ENCODE measurements at places on chromosomes 1 and 21.

- no peak for DNase-seq
These were observed 189.7 kb downstream of the SEC16B start for GRCh38 chr1:177780096-177780700.

DNA sequence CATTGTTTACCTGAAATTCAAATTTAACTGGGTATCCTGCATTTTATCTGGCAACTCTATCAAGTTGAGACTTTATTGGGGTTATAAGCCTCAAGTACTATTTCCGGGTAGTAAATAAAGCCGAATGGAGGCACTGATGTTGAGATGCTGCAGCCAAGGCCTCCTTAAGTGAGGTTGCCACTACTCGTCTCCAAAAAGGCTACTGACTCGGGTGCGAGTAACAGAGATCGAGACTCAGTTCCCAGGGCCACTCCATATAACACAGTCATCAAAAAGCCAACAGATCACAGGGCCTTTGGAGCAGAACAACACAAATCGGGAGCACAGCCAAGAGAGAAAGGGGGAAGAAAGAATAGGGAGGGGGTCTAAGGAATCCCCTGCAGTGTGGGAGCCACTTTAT is 524 bp downstream of the COPA start:
- no peak for DNase-seq

GRCh38 chr1:205735218-205735617 is 14.8 kb downstream of the NUCKS1 start:
- no peak for DNase-seq

DNA sequence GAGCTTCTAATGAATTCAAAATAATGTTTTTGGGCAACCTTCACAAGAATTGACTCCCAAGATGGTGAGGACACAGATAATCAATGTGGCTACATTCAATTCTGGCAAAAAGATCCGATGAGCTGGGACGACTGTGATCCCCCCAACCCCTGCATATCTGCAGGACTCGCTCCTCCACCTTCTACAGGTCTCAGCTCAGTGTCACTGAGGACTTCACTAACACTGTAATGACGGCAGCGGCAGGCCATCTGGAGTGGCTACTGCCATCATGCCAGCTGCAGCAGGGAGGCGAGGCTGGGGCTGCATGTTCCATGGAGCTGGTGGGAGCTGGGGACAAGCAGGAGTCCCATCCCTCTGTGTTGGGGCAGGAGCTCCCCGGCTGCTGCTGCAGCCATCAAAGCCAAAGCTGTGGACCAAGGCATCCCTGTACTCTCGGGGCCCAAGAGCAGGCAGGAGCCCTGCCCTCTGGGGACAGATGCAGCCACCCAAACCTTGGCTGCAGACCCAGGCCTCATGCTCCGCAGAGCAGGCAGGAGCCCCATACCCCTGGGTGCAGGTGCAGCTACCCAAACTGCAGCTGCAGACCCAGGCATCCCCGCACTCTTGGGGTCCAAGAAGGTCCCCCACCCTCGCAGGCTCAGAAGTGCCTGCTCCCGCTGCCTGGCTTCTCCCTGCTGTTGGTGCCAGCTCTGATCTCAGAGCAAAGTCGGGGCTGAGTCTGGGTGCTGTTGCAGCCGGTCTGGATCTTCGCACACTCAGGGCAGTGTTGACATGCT is 12.2 kb upstream of the DHRS3 start:
- DNase-seq = no peak

- DNase-seq = no peak
These were observed 3.6 kb downstream of the NRAS start for GRCh38 chr1:114712977-114713376.

GRCh38 chr1:64424412-64424811 is 45.5 kb upstream of the CACHD1 start:
- DNase-seq = no peak

DNA sequence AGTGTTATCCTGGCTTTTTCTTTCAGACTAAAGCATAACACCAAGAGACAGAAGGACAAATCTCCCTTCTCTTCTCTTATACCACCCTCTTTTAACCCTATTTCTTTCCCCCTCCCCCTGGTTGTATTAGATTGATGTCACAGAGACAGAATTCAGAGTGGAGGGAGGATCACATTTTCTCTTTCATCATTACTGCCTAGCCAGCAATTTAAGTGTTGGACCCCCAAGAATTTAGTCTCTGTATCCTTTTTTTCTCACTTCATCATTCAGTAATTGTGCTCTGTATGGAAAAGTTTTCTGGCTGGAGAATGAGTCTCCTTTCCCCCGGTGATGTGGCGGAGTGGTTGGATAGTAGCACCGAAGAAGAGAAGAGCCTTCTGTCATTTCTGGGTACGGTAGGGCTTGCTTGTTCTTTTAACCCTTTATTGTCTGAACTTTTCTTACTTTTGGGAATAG is 124.8 kb downstream of the CLEC20A start:
- DNase-seq = no peak

DNA sequence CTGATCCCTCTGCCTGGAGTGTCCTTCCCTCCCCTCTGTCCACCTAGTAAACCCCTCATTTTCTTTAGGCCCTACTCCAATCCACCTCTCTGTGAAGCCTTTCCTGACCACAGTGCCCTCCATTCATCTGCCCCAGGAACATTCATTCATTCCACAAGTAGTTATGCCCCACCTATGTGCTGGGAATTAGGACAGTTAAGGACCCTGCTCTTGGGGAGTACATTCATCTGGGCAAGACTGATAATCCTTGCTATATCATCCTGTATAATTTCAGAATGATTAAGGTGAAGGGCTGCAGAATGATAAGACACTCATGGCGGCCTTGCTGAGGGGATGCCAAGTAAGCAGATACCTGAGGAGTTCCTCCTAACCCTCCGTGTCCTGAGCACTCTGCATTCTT is 10.3 kb upstream of the FAM20B start:
- no peak for DNase-seq

GRCh38 chr1:4016351-4017130 is 116.5 kb upstream of the C1orf174 start:
- no peak for DNase-seq

GRCh38 chr1:204162494-204163074 is 3.6 kb downstream of the REN start:
- peak; percentile 48 for DNase-seq

GRCh38 chr1:20726932-20727745 is 5.4 kb downstream of the SH2D5 start:
- DNase-seq = no peak

- DNase-seq = no peak
These were observed 18.7 kb upstream of the CA6 start for GRCh38 chr1:8926707-8927694.

GRCh38 chr1:169765580-169766331 is 29.0 kb downstream of the METTL18 start:
- no peak for DNase-seq

DNA sequence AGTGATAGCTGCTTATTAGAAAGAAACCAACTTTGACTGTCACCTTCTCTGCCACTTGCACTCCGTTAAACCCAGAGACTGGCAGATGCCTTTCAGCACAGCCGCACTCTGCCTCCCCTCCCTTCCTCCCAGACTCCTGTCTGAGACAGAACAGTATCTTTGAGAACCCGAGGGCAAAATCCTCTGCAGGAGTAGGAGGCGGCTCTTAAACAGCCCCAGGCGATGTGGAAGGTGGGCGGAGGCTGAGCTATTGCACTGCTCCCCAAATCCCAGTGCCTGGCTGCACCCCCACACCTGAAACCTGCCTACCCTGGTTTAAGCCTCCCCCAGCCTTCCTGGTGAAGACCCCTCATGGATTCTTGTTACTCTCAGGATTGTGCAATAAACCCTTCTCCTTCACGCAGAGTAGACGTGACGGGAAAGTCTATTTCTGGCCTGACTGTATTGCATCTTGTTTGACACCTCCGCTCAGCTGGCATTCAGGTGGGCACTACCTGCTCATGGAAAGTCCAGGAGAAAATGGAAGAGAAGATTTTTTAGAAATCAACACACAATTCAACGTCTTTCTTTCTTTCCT is 34.4 kb upstream of the IGSF21 start:
- no peak for DNase-seq

DNA sequence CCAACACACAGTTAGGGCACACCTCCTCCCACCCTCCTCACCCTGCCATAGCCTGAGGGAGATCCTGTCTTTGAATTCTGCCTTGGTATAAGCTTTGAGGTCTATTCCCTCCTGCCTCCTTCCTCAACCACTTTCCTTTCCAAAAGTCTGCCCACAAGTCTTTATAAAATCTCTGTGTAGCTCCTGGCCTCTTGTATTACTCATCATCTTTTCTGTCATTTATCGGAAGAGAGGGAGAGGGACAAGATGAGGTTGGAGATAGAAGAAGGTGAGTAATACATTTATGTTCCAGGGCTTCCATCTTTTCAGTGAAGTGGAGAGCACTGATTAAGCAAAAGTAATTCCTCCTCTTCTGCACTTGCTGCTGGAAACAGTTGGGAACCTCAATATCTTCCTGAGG is 30.5 kb upstream of the EFCAB14 start:
- DNase-seq = no peak

DNA sequence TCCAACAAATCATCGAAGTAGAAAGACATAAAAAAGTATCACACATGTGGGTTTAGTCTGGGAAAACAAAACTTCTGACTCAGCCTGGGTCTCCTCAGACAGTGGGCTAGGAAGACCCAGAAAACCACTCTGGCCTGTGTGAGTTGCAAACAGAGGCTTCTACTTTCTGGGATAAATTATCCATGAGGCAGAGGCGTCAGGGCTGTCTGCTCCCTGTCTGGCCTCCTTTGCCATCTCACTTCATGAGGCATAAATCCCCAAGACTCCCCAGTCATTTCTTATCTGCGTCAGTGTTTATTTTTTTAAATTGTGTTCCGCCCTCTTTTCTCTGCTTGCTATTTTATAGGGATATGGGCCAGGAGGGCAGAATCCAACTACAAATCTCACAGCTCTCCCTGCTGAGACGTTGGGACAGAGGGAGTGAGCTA is 80.6 kb upstream of the TRABD2B start:
- no peak for DNase-seq

- no peak for DNase-seq
These were observed 12.0 kb downstream of the PEF1 start for GRCh38 chr1:31632649-31633048.

DNA sequence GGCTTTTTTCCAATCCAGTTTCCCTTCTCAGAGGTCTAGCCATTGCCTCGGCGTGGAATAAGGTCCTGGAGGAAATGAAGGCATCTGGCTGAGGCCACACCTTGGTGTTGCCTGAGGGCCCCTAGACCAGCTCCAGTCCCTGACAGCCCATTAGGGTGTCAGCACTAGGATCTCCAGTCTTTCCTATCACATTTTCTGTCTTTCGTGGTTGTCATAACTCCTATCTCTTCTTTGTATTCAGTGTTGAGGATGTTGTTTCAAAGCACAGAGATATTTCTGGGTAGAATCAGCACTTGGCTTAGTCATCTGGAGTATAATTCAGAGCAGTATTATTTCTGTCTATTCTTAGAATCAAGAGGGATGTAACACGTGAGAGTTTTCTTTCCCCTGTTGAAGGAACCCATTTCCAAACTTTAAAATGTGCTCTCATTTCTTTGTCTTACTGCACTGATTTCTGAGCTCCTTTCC is 844.3 kb downstream of the KCNT2 start:
- no peak for DNase-seq

- DNase-seq = no peak
These were observed 12.9 kb upstream of the IL19 start for GRCh38 chr1:206757524-206758266.

DNA sequence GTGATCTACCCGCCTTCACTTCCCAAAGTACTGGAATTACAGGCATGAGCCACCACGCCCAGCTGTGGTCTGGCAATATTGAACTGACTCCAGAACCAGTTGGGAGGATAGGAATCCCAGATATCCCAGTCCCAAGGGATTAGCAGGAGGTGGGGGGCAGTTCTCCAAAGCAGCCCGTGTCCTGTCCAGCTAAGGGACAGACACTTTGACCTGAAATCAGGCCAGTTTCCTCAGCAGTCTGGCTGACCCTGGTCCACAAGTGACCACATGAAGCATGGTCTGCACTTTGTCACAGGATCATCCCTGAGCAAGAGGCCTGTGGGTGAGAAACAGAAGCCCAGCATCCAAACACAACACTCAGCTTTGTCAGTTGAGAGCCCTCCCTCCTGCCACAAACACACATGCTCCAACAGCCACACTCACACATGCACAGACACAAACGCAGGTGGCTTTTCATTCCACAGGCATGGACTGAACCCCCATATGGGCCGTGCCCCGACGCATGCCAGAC is 2.7 kb upstream of the FDPS start:
- no peak for DNase-seq

DNA sequence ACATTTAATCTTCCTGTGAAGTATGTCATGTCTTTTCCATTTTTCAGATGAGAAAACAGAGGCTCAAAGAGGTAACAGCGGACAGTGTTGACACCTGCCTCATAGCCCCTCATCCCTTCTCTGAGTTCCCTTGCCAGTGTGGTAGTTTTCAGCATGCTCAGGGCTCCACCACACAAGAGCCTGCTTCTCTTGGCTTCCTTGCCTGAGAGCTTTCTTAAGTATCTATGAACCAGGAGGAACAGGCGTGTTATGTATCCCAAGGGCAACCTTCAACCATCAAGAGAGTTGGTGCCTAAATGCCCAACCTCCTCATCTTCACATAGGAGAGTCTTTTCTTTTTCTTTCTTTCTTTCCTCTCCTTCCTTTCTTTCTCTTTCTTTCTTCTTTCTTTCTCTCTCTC is 5.9 kb upstream of the PAFAH2 start:
- no peak for DNase-seq

DNA sequence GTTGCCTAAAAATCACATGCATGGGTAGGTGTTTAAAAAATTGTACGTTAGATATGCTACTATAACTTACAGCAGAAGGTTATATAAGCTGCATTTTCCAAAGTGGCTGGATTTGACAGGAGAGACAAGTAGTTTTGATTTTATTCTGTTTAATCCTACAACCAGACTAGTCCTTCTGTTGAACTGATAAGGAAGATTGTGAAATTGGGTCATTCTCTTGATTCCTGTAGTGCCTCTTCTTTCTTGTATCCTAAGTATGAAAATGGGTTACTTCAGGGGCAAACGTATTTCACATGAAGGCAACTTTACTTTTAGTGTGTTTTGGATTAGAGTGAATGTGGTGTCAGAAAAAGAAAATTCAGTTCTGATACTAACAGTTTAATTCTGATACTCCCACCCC is 19.0 kb downstream of the CDC42 start:
- no peak for DNase-seq

- DNase-seq = no peak
These were observed 15.3 kb upstream of the DIRAS3 start for GRCh38 chr1:68065766-68066165.

DNA sequence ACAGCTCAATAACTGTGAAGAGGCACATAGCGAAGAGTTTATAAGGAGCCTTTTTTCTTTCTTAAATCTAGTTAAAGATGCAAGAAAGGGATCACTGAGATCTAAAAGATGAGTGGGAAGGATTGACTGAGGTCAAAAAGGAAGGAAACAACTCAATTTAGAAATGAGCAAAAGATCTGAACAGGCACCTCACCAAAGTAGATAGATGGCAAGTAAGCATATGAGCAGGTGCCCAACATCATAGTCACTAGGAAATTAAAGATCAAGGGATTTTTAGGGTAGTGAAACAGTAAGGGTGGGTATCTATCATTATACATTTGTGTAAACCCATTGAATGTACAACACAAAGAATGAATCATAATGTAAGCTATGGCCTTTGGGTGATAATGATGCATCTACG is 44.6 kb upstream of the CSF1 start:
- no peak for DNase-seq

Measured in T-helper 2 cell (primary cell).